ENCODE measurements at places on chromosomes 1 and 21. TPM values are rescaled to one million over a fixed set of nuclear protein-coding genes. Genes with fewer than 3 reads are reported as not detected.

DNA sequence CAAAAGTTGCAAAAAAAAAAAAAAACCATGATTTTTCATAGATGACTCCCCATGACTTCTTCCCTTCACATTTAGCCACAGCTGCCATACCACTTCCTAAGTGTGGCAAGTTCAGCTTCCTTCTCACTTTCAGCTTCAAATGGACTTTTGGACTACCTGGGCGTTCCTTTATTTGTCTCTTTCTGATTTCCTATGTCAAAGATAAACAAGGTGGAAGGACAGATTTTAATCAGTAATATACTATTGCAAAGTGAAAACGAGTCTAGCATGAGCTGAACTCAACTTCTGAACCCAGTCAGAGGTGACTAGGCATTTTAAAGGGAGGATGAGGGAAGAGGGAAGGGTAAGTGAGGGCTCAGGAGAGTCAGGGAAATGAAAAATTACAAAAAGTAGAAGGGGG is 14.4 kb upstream of the SCCPDH start:
- no peak for DNase-seq

- no peak for DNase-seq
These were observed 107.9 kb downstream of the ZFYVE9 start for GRCh38 chr1:52249831-52250230.

DNA sequence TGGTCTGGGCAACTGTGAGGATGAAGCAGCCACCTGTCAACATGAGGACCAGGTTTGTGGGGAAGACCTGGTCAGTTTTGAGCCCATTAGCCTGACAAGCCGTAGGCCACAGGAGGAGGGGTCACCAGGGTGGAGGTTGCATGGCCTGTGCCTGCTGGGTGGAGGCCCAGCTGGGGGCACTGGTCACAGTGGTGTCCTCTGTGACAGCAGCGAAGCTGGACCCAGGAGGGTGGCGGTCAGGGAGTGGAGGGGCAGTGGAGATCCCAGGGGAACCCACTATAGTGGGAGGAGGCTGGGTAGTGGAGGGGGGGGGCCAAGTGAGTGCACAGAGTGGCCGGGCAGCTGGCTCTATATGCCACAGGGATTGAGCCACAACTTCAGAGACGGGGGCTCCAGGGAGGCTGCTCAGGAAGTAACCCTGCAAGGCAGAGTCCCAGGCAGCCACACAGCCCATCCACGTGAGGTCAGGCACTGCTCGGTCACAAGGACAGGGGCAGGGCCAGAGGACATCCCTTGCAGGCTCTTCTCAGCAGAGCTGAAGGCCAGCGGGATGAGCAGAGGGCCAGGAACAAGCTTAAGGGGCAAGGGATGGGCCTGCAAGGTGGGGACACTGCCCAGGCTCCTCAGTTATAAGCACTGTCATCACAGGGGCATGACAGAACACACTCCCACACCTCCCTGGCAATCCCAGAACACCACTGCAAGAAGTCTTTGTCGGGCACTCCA is 2.3 kb upstream of the C1orf35 start:
- DNase-seq = no peak

DNA sequence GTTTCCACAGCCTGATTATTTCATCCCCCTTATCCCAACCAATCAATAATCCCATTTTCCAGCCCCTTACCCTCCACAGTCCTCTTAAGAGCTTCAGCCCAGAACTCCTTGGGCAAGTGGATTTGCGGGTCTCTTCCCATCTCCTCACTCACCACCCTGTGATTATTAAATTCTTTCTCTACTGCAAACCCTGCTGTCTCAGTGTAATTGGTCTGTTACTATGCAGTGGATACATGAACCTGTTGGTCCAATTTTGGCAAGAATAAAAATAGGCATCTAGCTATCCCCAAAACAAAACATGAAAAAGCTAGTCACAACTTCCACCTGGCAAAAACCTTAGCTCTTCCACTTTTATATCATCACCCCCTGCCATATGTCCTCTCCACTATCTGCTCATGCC is 36.2 kb upstream of the TNFSF4 start:
- DNase-seq = no peak

The LCE1C gene
- not detected for total RNA-seq

GRCh38 chr21:46393451-46393940 is 65.2 kb upstream of the DIP2A start:
- no peak for DNase-seq

Data from pulmonary artery endothelial cell (primary cell).